GM12878 (cell line): ENCODE measurements at places on chromosomes 6 and 20. TPM values are rescaled to one million over a fixed set of nuclear protein-coding genes. Genes with fewer than 3 reads are reported as not detected.

The ULBP2 gene
- 0.19 and 0.71 TPM in 2 replicates for polyA plus RNA-seq

The TRDN gene
- polyA plus RNA-seq = not detected in 2 replicates

The TFAP2C gene
- polyA plus RNA-seq = not detected in 2 replicates

The LY6G6C gene
- not detected in 2 replicates for polyA plus RNA-seq

The RHAG gene
- not detected in 2 replicates for polyA plus RNA-seq

The IFT52 gene
- 30.4 and 35.6 TPM in 2 replicates for polyA plus RNA-seq

The LRRC1 gene
- polyA plus RNA-seq = 0.42 and 0.91 TPM in 2 replicates

The MAS1 gene
- polyA plus RNA-seq = not detected in 2 replicates

The BPIFB3 gene
- polyA plus RNA-seq = not detected in 2 replicates

The OR2H2 gene
- not detected in 2 replicates for polyA plus RNA-seq

The KCNK5 gene
- polyA plus RNA-seq = 1.3 and 1.4 TPM in 2 replicates

The BCAS4 gene
- polyA plus RNA-seq = 125 and 132 TPM in 2 replicates

The SAMD3 gene
- not detected in 2 replicates for polyA plus RNA-seq

The GGT7 gene
- polyA plus RNA-seq = 4.2 and 5.0 TPM in 2 replicates

The OPRM1 gene
- not detected in 2 replicates for polyA plus RNA-seq

The NDUFAF5 gene
- 31.5 and 33.1 TPM in 2 replicates for polyA plus RNA-seq

The BCL2L1 gene
- polyA plus RNA-seq = 36.1 and 38.7 TPM in 2 replicates

The LPA gene
- 0.27 and 0.39 TPM in 2 replicates for polyA plus RNA-seq

The TPD52L1 gene
- not detected in 2 replicates for polyA plus RNA-seq

The KIAA0408 gene
- 0.06 and 0.10 TPM in 2 replicates for polyA plus RNA-seq

The RAET1E gene
- polyA plus RNA-seq = not detected in 2 replicates

The PLG gene
- 1.5 and 2.1 TPM in 2 replicates for polyA plus RNA-seq

The MLN gene
- not detected in 2 replicates for polyA plus RNA-seq

The TXLNB gene
- 0.14 and 0.21 TPM in 2 replicates for polyA plus RNA-seq

The PDE7B gene
- not detected in 2 replicates for polyA plus RNA-seq

The PNLDC1 gene
- 0.25 TPM in 1 of 2 replicates, not detected in the other for polyA plus RNA-seq

The COL12A1 gene
- polyA plus RNA-seq = 0.10 and 0.17 TPM in 2 replicates
